ENCODE measurements at places on chromosomes 7 and 10. TPM values are rescaled to one million over a fixed set of nuclear protein-coding genes. Genes with fewer than 3 reads are reported as not detected.

TRPV5 gene
- total RNA-seq, result not detected

COL26A1 gene
- total RNA-seq, result not detected

KCNMA1 gene
- 40.1 TPM for total RNA-seq

HPSE2 gene
- not detected for total RNA-seq

ZNF680 gene
- 20.4 TPM for total RNA-seq

ZEB1 gene
- total RNA-seq, result 228 TPM

INPP5A gene
- 13.1 TPM for total RNA-seq

CTBP2 gene
- total RNA-seq, result 37.9 TPM

OPN4 gene
- total RNA-seq, result not detected

CYP3A7 gene
- 0.74 TPM for total RNA-seq

PON1 gene
- total RNA-seq, result not detected

ELN gene
- 101 TPM for total RNA-seq

IFIT1B gene
- total RNA-seq, result not detected

ACTL6B gene
- total RNA-seq, result not detected

KLF14 gene
- total RNA-seq, result not detected

FGFBP3 gene
- total RNA-seq, result 1.2 TPM

PROSER2 gene
- total RNA-seq, result 4.7 TPM

KAT6B gene
- total RNA-seq, result 38.9 TPM

ACSL5 gene
- total RNA-seq, result 2.6 TPM

STEAP4 gene
- total RNA-seq, result 2.1 TPM

STK32C gene
- 6.7 TPM for total RNA-seq

TRIL gene
- 6.3 TPM for total RNA-seq

PNLIPRP1 gene
- not detected for total RNA-seq

CDK14 gene
- total RNA-seq, result 44.8 TPM

ATP6V0A4 gene
- not detected for total RNA-seq

CLEC2L gene
- total RNA-seq, result not detected

DNMBP gene
- 24.9 TPM for total RNA-seq

HTR5A gene
- not detected for total RNA-seq

MGAM2 gene
- not detected for total RNA-seq

NEUROD6 gene
- not detected for total RNA-seq

SLC13A4 gene
- 3.3 TPM for total RNA-seq

AKR1E2 gene
- 4.6 TPM for total RNA-seq

CDH23 gene
- total RNA-seq, result 0.25 TPM

AKR1C3 gene
- total RNA-seq, result 169 TPM

PAX2 gene
- total RNA-seq, result not detected

NODAL gene
- total RNA-seq, result not detected

ENTPD1 gene
- 0.16 TPM for total RNA-seq

VSTM4 gene
- total RNA-seq, result 4.7 TPM

LIPM gene
- 0.82 TPM for total RNA-seq

HOXA7 gene
- not detected for total RNA-seq

SRRM3 gene
- total RNA-seq, result 1.3 TPM

ATOH7 gene
- not detected for total RNA-seq

UPK3B gene
- total RNA-seq, result 0.18 TPM

IGFBP1 gene
- total RNA-seq, result not detected

CRTAC1 gene
- not detected for total RNA-seq

SPDYE6 gene
- total RNA-seq, result not detected

APBB1IP gene
- 5.9 TPM for total RNA-seq

RBP3 gene
- not detected for total RNA-seq

GRM8 gene
- total RNA-seq, result 0.36 TPM

ATRNL1 gene
- total RNA-seq, result 7.3 TPM

SLC16A12 gene
- total RNA-seq, result 0.90 TPM

VAX1 gene
- not detected for total RNA-seq

HIF1AN gene
- 12.9 TPM for total RNA-seq

CYP3A4 gene
- not detected for total RNA-seq

RRP12 gene
- 13.0 TPM for total RNA-seq

CALML3 gene
- total RNA-seq, result not detected

WAC gene
- total RNA-seq, result 59.9 TPM

CELF2 gene
- total RNA-seq, result 42.8 TPM

POLR2J2 gene
- 11.4 TPM for total RNA-seq

CFAP58 gene
- 0.98 TPM for total RNA-seq
